Cardiac fibroblast (primary cell): ENCODE measurements at places on chromosomes 3 and 15.

DNA sequence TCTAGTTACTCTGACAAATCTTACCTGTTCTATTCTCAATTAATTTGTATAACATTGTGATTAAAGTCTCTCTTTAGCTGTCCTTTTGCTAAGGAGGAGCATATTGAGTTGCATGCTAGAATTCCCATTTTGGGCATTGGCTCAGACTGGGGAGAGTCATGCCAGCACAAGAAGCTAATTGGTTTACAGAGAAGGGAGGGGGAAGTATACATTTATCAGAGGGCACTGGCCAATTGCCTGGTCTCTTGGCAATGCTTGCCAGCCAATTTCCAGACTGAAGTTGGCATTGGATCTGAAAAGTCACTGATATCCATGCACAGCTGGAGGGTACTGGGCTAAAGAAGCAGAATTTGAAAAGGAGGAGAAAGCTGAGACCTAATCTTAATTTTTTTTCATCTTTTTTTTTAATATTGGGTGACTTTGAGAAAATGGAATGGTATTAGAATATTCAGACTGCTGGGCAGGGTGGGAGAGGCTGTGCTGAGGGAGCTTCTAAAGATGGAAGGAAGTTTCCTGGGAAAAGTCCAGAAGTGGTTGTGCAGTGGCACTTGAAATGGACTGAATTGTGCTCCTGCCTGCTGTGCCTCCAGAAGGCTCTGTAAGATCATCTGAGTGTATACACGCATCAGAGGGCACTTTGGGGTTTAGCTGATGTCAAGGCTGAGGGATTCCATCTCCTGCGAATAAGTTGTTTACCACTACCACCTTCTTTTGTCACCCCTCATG, 365.2 kb upstream of the DPH6 start:
- DNase-seq, result no peak

DNA sequence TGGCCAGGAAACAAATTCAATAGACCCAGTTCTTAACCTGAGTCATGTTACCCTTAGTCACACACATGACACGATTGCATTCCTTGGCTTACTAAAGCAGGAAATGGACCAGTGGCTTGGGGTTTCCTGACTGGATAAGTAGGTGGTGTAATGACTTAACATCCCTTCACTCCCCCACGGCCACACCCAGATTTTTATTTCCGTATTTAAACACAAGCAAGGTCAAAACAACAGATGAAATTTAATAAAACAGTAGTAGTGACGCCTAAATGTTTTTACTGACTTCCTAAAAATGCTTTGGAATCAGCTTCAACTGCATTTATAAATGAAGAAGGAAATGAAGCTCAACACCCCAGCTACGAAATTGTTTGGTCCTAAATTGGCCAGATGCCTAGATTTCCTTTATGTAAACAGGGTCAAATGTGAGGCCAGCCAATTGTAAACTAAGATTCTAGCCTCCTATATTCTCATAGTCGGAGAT, 324.3 kb downstream of the CHST2 start:
- peak; percentile 100 for DNase-seq

GRCh38 chr3:4306860-4307259, 3.7 kb downstream of the SETMAR start:
- no peak for DNase-seq

DNA sequence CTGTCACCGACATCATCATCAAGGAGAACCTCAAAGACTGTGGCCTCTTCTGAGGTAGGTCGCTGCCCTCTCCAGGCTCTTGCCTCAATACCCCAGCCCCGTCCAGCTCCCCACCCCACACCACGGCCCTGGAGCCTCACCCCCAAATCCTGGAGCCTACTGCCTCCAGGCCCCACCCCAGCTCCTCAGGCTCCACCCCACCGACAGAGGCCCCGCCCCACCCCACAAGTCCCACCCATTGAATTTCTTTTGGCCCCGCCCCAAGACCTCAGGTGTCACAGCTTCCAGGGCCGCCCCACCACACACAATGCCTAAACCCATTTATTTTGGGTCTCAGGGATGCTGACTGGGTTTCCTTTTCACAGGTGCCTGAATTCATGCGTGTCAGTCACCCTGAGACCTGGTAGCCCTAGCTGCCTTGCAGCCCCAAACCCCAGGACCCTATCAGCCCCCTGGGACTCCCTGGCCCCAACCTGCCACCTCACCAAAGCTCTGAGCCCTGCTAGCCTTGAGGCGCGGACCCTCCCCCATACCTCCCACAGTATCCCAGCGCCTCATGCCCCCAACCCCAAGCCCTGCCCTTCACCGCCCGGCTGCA, 3.6 kb downstream of the GNAT1 start:
- DNase-seq, result no peak

DNA sequence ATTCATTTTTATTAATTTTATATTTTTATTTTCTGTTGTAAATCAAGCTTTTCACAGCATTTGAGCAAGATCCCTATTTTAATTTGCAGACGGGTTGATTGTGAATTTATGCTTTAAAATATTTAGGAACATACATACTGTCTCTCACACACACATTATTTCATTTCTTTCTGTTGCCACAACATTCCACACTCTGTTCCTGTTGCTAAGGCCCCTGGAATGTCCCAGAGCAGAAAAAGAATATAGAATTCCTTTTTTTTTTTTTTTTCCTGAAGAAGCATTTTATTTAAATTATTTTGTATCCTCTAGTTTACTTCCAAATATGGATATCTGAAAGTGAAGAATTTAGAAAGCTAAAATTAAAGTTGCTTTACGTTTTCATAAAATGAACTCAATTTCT, 36.8 kb upstream of the SCAANT1 start:
- DNase-seq, result peak; percentile 83

GRCh38 chr3:121155028-121155427, 247.0 kb downstream of the STXBP5L start:
- DNase-seq, result no peak

GRCh38 chr15:76368122-76368621, 31.6 kb downstream of the ISL2 start:
- no peak for DNase-seq

GRCh38 chr3:110925798-110926197, 145.8 kb upstream of the NECTIN3 start:
- no peak for DNase-seq

DNA sequence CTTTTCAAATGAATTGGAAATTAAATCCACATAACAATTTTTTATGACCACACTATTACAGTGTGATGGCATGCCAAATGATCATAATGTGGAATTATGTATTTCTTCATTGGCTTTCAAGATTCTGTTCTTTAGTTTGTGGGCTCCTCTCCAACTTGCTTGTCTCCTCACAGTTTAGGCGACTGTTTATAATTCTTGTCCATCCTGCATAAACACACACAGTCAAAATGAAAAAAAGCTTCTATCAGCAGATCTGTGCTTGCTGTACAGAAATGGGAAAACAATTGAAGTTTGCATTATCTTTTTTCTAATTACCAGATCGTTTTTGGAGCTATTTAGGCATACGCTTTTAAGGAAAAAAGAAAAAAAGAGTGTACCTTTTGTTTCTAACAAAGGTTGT, 37.0 kb downstream of the OPA1 start:
- no peak for DNase-seq

- DNase-seq, result peak; percentile 75
Measured at GRCh38 chr3:187165144-187165543, 25.8 kb upstream of the RPL39L start.

DNA sequence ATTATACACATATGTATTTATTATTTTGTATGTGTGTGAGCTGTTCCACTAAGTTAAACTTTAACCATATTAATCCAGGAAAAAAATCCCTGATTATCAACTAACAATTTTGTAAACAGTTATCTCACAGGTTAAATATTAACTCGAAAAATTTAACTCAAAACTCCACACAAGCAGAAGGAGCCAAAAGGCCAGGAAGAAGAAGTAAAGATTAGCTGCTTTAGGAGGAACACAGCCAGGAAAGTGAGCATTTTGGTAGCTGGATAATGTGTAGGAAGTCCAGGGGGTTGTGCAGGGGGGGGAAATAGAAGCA, 425.0 kb downstream of the TIGIT start:
- DNase-seq, result no peak

- peak; percentile 89 for DNase-seq
Measured at GRCh38 chr3:185942907-185943759, 5.3 kb upstream of the TRA2B start.

- DNase-seq, result peak; percentile 89
Measured at GRCh38 chr3:120203016-120203415, 82.0 kb downstream of the GPR156 start.

- DNase-seq, result no peak
Measured at GRCh38 chr3:102478160-102478559, 43.3 kb downstream of the ZPLD1 start.

DNA sequence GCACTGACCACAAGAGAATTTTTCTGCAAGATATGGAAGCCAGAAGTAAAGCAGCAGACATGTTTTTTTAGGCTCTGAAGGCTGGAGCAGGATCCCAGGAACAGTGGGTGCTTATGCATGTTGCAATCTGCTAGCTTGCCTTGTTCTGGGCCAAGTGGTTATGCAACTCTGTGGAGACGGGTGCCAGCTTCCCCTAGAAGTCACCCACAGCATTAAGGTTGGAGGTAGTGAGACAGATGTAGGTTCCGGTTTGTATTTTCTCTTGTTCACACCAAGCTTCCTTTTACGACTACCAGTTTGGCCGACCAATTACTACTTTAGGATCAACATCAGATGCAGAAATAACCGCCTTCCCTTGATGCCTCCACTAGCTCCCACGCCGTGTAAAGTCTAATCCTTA, 11.1 kb downstream of the DPH3 start:
- peak; percentile 69 for DNase-seq

GRCh38 chr15:76945494-76946093, 14.0 kb downstream of the RCN2 start:
- DNase-seq, result no peak

- no peak for DNase-seq
Measured at GRCh38 chr3:170656284-170656683, 70.4 kb upstream of the SLC7A14 start.

DNA sequence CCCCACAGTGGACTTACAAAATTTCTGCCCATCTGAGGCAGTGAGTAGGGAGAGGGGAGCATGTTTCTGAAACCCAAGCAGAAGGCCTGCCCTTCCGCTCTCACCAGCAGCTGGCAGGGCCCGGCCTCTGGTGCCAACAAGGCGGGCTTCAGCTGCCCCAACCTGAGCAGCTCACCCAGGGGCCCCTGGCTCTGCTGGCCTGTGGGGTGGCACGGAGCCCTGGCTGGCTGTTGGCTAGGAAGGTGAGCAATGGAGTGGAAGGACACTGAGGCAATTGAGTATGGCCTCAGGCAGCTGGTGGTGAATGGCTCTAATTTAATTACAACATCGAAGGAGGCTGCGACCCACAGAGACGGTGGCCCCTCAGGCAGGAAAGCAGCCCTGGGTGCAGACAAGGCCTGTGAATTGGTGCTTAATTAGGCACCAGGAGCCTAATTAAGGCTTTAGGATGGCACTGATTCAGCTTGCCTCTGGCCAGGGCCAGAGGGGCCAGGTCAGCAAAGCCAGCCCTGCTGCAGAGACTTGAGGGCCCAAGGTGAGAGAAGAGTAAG, 60.9 kb downstream of the ST8SIA2 start:
- no peak for DNase-seq

GRCh38 chr3:16513141-16514020, at the start of gene RFTN1:
TSS of gene RFTN1 (minus strand) at chr3:16513699. CDS start at chr3:16493869, 19,830 bp downstream.
- peak; percentile 68 for DNase-seq

DNA sequence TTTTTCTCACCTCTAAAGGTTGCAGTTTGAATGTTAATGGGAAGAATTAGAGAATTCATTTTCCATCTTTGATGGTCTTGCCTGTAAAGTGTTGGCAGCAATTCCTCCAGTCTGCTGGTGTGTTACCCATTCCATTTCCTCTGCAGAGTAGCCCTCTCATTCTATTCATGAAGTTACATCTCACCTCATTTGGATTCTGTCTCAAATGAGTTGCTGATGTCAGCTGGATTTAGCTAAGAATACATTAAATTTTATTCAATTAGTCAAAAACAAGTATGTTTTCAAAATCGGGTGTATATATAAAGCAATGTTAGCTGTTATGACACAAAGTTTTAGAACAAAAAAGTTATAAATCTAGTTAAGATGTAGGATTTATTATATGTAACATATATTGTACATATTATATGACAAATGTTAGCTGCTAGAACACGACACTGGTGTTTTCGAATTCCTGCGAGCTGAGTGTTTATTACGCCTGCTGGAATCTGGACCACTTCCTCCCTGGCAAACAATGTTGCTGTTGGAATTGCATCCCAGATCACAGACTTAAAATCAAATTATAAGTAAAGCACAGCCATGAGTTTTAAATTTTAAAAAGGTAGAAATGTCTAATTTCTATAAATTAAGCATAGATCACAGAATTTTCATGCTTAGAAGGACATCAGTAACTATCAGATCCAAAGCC, 516.2 kb downstream of the OCA2 start:
- no peak for DNase-seq

- no peak for DNase-seq
Measured at GRCh38 chr3:43191116-43191515, 85.2 kb upstream of the POMGNT2 start.

DNA sequence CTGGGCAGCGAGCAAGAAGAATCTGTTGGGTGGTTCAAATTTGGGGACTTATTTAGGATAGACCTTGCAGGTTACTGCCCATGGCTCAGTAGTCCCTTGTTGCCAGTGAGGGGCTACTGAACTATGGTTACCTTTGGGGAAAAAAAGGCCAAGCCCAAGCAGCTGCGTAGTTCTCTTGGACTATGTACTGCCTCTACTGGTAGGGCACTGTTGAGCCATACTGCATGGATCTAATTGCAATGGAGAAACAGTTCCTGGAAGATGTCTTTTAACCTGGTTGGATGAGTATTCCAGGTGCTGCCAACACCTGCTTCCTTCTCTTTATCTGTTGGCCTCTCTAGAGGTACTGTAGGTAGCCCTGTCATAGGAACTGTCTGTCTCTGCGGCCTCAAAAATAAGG, 671.9 kb upstream of the CBLB start:
- no peak for DNase-seq

GRCh38 chr3:15796771-15797641, 773 bp downstream of the ANKRD28 start:
- peak; percentile 72 for DNase-seq

- peak; percentile 43 for DNase-seq
Measured at GRCh38 chr3:120646771-120647432, 35.1 kb downstream of the HGD start.

- DNase-seq, result peak; percentile 70
Measured at GRCh38 chr3:138332472-138333073, 2.9 kb upstream of the NME9 start.

GRCh38 chr3:156803952-156804741, 22.0 kb upstream of the LEKR1 start:
- no peak for DNase-seq

DNA sequence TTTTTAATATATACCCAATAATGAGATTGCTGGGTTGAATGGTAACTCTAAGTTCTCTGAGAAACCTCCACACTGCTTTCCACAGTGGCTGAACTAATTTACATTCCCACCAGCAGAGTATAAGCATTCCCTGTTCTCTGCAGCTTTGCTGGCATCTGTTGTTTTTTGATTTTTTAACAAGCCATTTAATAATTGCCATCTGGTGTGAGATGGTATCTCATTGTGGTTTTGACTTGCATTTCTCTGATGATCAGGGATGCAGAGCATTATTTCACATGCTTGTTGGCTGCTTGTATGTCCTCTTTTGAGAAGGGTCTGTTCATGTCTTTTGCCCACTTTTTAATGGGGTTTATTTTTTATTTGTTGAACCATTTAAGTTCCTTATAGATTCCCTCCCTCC, 75.0 kb upstream of the EPHB3 start:
- DNase-seq, result no peak

- DNase-seq, result no peak
Measured at GRCh38 chr15:93662162-93662885, 569.0 kb upstream of the MCTP2 start.
